HEK293T (cell line): ENCODE measurements at places on chromosomes 11 and 22.

DNA sequence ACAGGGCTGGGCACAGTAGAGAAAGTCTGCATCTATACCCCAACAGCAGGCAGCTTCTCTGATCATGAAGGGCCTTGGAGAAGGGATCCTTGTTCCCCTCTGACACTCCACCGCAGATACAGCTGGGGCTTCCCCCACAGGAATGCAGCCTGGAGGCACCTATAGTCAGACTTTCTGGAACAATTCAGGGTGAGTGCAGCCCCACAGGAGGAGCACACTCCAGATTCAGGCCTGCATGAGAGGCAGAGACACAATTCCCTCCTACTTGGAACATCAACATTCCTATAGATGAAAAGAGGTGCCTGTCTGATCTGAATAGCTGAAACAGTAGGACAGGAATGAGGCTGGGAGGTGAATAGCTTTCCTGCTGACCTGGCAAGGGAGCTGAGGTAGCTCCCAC lies 1298.0 kb upstream of the CNTN5 start:
- no peak for DNase-seq

GRCh38 chr11:35618497-35619115 lies 346 bp downstream of the FJX1 start:
- DNase-seq, result peak; percentile 38

- DNase-seq, result no peak
Measured at GRCh38 chr11:74357449-74357848, 40.8 kb downstream of the PGM2L1 start.

DNA sequence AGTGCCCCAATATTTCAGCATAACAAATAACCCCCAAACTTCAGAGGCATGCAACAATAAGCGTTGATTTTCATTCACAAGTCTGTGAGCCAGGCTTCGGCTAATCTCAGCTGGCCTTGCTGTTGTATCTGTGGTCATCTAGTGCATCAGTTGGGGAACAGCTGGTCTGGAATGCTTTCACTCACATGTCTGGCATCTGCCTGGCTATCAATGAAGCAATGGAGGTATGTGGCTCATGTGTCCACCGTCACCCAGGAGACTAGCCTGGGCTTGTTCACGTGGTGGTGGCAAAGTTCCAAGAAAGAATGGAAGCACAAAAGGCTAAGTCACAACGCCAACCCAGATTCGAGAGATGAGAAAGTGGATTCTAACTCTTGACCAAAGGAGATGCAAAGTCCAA lies 304.8 kb upstream of the ISX start:
- no peak for DNase-seq

DNA sequence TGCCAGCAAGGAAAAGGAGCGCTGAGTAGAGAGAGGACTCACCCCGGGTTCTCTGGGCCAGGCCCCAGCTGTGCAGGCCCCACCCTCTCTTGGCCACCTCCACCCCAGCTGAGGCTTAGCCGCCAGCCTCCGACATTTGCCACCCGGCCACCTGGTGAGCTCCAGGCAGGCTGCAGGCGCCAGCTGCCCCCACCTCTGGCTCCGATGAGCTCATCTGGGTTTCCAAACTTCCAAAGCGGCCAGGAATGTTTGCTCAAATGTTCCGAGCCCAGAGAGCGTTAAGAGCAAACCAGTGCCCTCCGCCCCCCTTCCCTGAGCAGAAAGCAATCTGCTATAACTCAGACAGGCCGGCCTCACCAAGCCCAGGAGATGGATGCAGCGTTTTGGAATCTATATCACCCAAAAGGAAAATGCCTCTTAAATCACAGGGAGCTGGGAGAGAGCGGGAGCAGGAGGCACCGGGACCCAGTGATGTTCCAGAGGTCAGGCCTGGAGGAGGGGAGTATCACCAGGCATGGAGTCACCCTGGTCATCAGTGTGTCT lies 9.1 kb upstream of the MN1 start:
- DNase-seq, result no peak

GRCh38 chr22:29336751-29337490 lies 21.4 kb upstream of the RASL10A start:
- no peak for DNase-seq

- no peak for DNase-seq
Measured at GRCh38 chr11:116172156-116172555, 600.6 kb downstream of the BUD13 start.

DNA sequence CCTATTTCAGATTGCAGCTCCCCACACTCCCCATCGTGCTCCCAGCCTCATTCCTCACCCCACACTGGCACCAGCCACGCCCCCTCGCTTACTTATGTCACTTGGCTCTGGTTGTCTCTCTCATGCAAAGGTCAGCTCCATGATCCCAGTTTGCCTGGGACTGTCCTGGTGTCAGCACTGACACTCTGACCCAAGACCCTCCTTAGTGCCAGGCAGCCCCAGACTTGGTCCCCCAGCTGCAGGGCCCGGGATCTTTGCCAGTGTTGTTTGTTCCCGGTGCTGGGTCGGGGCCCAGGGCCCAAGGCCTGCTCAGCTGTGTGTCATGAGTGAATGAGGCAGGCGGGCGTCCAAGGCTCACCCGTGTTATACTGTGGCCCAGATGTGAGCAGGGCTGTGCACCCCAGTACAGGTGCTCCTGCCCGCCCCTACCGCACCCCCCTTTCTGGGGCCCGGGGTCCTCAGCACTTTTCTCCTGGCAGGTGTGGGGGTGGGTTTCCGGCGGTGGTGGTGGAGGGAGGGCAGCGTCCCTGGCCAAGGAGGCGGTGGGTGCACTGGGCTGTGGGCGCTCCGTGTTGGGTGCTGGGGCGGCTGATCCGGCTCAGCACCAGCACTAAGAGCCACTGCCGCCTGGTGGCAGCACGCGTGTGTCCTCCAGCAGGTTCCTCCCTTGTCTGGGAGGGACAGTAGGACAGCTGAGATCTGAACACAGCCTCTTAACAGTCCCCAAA lies 19.5 kb downstream of the IL17REL start:
- DNase-seq, result peak; percentile 77

DNA sequence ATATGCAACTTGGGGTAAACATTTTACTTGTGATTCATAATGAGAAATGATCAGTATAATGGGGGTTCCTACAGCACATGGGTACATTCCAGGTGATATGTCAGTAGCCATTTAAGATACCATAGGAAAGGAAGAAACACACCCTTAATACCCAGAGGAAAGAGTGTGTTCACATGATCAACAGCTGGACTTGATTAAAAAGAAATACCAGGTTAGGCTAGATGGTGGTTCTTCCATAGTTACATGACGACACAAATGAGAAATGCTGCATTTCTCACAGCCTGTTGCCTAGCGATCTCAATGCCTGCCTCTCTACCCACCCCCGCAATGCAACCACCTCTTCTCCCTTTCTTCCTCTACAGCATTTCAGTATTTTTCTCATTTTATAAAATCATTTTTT lies 96.8 kb downstream of the TTC28 start:
- no peak for DNase-seq

DNA sequence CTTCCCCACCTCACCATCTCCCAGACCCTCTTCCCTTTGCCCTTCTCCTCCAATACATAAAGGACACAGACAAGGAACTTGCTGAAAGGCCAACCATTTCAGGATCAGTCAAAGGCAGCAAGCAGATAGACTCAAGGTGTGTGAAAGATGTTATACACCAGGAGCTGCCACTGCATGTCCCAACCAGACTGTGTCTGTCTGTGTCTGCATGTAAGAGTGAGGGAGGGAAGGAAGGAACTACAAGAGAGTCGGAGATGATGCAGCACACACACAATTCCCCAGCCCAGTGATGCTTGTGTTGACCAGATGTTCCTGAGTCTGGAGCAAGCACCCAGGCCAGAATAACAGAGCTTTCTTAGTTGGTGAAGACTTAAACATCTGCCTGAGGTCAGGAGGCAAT lies 58.2 kb downstream of the TIMP3 start:
- DNase-seq, result no peak

DNA sequence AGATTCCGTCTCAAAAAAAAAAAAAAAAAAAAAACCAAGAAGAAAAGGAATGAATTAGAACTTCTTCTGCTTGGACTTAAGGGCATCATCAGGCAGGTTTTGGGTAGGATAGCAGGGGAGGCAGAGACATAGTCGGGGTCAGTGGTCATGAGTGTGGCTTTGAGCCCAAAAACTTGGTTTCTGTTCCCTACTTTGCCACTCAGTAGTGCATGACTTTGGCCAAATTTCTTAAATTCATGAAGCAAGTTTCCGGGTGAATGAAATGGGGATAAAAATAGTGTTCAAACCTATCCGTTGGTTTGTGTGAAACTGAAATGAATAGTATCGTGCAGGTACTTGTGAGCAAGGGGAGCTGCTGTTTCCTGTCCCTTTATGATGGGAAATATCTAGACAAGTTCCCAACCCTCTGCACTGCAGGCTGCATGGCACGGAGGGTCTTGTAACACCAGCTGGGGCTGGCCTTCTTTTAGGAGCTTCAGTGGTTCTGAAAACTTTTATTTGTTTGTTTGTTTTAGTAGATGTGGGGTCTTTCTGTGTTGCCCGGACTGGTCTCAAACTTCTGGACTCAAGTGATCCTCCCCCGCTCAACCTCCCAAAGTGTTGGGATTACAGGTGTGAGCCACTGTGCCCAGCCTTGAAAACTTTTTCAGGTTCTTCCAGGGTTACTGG lies 18.4 kb downstream of the NEAT1 start:
- DNase-seq, result no peak

DNA sequence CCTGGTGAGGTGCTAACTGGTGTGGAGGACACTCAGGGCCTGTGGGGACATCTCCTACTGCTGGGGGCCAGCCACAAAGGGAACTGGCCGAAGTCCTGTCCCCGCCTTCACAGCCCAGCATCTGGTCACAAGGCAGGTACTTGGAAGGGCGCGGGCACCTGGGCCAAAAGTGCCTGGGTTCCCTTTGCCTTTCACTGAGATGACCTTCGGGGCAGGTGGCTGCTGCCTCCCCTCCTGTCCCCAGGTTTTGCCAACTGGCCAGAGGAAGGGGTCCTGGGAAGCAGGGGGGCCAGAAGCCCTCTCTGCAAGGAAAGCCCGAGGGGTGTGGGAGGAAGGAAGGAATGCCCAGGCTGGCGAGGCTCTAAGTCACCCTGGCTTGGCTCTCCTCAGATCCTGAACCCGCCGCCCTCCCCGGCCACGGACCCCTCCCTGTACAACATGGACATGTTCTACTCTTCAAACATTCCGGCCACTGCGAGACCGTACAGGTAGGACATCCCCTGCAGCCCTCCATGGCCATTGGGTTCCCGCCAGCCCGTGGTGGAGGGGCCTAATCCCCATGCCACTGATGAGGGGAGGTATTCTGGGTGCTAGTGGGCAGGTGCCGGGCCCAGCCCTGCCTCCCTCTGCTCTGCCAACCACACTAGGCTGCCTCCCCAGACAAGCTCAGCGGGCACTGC lies 14.4 kb upstream of the PPP6R3 start:
- no peak for DNase-seq

DNA sequence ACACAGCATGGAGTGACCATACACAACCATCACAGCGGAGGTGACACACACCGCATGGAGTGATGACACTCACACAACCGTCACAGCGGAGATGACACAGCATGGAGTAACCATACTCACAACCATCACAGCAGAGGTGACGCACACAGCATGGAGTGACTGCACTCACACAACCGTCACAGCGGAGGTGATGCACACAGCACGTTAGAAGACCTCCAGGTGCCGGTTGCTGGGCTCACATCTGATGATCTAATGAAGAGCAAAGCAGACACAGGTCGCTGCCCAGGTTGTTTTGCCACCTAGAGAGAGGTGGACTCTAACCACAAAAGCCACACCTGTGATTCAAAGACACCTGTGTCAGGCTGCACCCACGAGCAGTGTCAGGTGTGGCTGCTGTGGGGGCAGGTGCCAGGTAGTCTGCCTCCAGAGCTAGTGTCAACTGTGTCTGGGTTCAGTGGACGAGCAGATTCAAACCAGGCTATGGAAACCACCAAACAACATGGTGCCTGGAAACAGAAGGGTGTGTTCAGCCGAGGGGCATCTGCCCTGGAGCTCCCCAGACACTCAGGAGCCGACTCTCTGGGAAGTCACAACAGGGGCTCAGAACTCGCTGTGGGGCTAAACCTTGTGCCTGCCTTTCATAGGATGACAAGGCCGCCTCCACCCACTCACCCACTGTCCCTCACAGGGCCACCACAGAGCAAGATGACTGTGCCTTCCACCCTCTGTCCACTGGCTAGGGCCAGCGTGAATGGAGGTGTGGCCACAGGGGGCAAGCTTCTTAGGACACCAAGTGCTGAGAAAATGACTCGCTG lies 608.2 kb downstream of the TBC1D22A start:
- DNase-seq, result no peak
